ENCODE measurements at places on chromosomes 13 and 19.

GRCh38 chr13:97107815-97108529 is 113.7 kb upstream of the OXGR1 start:
- DNase-seq = no peak

DNA sequence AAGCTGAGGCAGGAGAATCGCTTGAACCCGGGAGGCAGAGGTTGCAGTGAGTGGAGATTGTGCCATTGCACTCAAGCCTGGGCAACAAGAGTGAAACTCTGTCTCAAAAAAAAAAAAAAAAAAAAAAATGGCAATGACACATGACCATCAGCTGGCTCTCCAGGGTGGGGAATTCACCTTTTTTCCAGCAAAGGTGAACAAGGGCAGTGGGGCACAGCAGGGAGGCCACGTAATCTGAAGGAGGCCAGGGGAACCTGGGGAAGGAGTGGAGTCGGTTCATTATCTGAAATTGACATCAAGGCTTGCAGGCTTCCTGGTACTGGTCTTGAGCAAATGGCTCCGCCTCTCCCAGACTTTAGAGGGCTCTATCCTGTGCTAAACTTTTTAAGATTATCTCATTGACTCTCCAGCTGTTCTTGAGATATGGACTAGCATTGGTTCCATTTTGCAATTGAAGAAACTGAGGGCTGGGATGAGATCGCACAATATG is 28.1 kb downstream of the KEAP1 start:
- DNase-seq = no peak

GRCh38 chr13:39952249-39953233 is 297.1 kb downstream of the COG6 start:
- no peak for DNase-seq

- DNase-seq = no peak
Observed at GRCh38 chr19:16018106-16018755, 58.1 kb upstream of the TPM4 start.

GRCh38 chr13:23268441-23268840 is 87.7 kb downstream of the SGCG start:
- no peak for DNase-seq

DNA sequence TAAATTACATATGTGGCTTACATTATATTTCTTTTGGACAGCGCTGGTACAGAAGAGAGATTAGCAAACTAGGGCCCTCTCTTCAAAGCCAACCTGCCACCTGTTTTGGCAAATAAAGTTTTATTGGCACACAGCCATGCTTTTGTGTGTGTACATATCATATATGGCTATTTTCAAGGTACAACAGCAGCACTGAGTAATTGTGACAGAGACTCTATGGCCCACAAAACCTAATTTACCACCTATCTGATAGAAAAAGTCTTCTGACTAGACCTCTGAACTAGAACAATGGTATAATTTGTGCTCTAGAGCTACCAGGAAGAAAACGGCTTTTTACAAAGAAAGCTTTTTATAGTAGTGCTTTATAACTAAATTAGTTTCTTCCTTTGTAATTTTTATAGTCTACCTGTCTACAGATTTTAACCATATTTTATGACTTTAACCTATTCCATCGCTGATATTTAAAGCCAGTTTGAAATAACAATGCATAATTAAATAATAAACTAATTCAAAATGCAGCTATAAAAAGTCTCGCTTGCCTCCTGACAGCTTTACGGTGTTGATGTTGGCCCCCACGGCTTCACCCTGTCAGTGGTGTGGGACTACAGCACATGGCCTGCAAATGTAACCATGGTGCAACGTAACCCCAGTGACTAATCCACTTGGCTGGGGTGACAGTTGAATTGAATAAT is 17.7 kb upstream of the DPY19L3 start:
- DNase-seq = no peak

DNA sequence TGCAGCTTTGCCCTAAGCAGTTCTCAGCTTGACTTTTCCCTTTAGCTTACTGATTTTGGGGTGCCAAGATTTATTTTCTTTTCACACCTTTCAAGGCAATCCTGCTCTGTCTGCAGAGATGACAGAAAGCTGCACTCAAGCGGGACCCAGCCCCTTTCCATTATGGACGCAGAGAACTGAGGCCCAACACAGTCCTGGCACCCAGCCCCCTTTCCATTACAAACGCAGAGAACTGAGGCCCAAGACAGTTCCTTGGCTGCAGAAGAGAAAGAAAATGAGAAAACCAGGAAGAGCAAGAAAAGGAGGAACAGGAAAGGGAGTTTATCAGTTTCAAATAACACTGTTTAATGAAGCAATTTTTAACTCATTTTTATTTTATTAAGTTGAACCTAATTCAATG is 36.8 kb upstream of the ATP11A start:
- no peak for DNase-seq

- DNase-seq = no peak
Observed at GRCh38 chr13:99227909-99228688, 27.4 kb downstream of the UBAC2 start.

DNA sequence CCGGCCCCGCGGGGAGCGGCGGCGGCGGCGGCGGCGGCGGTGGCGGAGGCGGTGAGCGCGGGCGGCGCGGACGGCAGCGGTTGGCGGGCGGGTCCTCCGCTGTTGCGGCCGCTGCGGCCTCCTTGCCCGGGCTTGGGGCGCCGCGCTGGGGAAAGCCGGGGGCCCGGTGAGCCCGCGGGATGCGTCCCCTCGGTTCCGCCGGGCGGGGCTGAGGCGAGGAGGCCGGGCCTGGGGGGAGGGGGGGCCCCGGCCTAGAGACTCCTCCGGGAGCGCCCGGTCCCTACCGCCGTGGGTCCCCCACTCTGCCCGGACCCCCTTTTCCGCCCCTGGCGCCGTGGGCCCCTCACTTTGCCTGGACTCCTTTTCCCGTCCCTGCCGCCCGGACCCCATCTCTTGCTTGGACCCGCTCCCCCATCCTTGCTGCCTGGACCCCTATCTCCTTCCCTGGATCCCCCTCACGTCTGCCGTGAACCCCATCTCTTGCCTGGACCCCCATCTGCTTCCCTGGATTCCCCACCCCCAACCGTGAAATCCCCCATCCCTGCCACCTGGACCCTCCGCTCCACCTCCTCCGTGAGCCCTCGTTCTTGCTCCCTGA is 28.6 kb upstream of the NDUFS7 start:
- DNase-seq = no peak

GRCh38 chr13:30697996-30698401 is 37.3 kb upstream of the ALOX5AP start:
- no peak for DNase-seq

Measured in GDM1 (cell line).